Stimulated activated CD4-positive, alpha-beta T cell treated with anti-CD3 and anti-CD28 coated beads, Interleukin-2, amount 100 ng/mL, for 4 hours (primary cell): ENCODE measurements at places on chromosomes 5 and 9.

- DNase-seq: no peak
Observed at GRCh38 chr9:27340961-27341511, 44.1 kb upstream of the EQTN start.

DNA sequence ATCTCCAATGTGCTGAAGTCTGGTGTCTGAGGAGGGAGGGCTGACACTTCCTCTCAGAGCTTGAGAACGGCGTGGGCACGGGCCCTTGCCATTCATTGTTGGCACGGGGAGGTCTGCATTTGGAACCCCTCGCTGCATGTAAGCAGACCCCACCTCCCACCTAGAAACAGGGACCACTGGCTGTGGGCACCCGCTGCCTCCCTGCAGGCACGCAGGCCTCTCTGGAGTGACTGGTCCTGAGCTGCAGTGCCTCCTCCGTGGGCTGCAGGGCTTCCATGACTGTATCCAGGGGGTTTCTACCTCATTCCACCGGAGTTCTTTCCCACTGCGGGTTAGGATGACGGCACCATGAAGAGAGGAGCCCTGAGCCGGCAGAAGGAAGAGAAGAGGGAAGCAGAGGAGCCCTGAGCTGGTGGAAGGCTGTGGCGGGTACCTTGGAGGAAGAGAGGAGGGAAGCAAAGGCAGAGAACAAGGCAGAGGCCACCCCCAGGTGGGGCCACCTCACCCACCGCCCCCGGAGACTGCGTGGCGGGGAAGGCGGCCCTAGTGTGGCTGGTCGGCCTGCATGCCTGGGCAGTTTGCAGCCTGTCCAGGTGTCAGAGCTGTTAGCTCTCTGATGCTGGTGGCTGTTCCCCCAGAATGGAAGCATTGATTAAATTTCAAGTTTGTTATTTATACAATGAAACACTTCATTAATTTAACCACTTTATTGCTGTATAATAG lies 74.9 kb upstream of the CACNA1B start:
- no peak for DNase-seq

- no peak for DNase-seq
Observed at GRCh38 chr9:136587145-136587943, 41.5 kb upstream of the NOTCH1 start.

DNA sequence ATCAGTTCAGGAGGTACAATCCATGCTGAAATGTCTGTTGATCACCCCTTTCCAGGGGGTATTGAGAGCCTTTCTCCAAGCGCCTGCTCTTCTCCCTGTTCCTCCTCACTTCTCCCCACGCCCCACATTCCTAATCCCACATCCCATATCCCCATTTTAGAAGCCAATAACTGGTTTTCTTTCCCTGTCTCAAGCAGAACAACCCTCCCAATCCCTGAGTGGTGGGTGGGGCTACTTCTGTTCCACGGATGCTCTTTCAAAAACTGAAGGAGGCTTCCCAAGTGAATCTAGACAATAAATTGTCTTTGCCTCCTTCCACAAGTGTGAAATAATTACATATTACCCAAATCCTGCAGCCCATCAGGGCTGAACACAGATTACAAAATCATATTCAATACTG lies 77.0 kb upstream of the SEMA6A start:
- no peak for DNase-seq

DNA sequence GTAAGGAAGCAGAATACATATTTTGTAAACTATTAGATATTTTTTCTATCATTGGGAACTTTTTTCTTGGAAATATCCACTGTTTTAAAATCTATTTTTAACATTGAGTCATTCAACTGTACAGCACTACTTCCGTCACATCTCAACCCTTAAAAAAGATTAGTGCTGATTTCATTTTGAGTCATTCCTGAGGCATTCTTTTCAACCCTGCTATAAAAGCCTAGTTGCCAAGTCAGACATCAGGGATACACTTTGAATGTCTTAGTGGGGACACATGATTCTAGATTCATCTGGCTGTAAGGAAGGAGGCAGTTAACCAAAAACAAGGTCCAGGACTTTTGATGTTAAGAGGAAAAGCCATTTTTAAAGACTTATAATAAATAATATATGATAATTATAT lies 160.9 kb downstream of the GIN1 start:
- no peak for DNase-seq

- DNase-seq: no peak
Observed at GRCh38 chr5:59790776-59791475, 102.6 kb downstream of the PDE4D start.

GRCh38 chr5:126274763-126275125 lies 148.5 kb upstream of the GRAMD2B start:
- DNase-seq: no peak

DNA sequence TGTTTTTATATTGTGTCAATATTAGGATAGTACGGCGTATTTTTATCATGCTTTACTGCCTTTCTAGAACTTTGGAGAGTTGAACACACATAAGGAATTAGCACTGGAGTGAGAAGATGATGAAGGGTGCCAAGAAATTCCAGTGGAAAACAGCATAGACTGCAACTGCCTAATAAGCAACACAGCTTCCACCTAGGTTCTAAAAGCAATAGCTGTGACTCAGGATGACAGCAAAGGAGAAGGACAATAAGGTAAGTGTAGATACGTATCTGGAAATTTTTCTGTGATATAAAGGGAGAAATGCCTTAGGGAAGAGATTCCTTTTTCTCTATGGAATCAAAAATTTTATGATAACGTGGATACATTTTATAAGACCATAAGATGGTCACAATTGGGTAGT lies 7.4 kb downstream of the PTPRD start:
- DNase-seq: no peak

DNA sequence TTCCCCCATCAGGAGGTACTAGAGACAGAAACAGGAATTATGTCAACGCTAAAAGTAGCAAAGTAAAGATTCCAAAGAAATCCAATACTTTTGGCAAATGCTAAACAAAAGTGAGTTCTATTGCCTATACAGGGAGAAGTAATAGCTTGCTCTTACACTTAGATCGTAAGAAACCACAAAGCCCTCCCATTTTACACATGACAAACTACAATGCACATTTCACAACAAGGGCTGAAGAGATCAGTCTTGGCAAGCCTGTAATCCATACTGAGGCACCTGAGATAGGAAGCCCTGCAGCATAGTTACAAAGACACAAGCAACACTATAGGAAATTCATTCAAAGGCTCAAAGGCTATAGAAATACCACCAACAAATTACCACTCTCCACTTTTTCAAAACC lies 7.7 kb downstream of the HNRNPK start:
- no peak for DNase-seq

DNA sequence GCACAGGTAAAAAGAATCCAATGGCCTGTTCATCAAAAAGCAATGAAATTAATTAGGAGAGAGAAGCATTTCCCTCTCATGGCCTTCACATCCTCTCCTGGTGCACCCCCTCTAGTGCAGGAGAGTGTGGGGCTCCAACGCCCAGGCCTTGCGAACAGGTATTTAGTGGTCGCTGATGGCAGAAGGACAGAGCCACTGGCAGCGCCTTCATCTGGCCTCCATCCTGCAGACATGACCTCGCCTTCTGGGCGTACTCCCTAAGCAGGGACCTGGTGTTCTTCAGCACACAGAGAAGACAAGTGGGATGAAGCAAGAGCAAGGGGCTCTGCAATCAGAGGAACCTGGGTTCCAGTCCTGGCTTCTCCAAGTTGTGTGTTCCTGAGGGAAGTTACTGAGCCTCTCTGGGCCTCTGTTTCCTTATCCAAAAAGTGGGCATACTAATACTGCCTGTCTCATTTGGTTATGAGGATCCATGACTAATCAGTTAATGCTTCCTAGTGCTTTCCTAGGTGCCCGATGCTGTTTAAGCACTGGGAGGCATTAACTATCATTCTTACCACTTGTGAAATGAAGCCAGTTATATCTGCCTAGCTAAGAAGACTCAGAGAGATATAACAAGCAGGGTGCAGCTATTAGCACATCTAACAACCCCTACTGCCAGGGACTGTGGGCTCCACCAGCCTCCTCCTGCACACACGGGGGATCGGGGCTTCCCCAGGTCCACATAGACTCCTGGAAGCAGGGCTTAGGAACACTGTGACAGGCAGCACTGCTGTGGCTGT lies 77.3 kb downstream of the SEMA4D start:
- DNase-seq: no peak

- DNase-seq: no peak
Observed at GRCh38 chr5:39892708-39893107, 467.9 kb upstream of the DAB2 start.

DNA sequence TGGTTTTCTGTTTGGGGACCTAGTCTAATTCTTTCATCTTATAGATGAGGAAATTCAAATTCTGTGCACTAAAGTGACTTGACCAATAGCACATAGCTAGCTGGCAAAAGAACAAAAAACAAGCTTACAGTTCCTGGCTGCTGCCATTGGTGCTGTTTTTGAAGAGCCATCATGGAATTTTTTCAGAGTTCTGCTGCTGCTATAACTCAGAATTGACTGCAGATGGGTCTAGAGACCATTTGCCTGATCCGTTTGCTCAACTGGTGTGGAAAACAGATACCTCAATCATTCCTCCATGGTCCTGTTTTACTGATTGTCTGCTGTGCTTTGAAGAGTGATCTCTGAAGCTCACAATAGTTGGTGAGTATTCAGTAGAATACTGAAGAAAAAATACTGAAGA lies 15.2 kb downstream of the FBXL7 start:
- no peak for DNase-seq

GRCh38 chr5:59873113-59873512 lies 20.4 kb downstream of the PDE4D start:
- no peak for DNase-seq

DNA sequence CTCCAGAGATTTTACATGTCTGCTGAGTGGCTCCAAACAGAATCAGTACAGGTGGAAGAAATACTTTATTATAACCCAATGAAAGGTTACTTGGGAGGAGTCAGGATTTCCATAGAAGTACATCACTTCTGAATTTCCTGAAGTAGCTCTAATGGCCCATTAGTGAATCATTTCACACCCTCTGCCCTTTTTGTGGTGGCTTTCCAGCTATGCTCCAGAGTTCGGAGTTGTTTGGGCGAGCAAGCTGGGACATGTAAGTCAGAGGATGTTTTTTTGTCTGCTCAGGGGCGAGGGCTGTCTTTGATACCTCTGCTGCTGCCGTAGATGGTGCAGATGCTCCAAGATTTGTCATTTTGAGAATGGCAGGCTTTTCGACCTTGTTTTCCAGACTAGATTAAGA lies 226.1 kb downstream of the GOLPH3 start:
- DNase-seq: no peak

- no peak for DNase-seq
Observed at GRCh38 chr9:78463750-78464149, 166.8 kb downstream of the PSAT1 start.

DNA sequence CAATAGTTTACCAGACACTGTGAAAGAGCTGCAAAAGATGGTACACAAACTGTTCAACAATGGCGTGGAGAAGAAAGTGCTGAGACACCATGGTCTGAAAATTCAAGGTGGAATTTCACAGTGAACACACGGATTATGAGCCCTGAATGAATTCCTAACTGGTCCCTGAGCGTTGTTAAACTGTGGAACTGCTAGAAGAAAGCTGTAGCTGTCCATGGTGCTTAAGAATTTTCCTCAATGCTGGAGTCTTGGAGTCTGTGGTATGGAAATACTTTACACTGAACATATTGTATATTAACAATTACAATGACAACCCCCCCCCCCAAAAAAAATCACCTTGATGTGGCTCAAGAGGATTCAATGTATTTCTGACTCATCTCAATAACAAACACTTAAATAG lies 68.5 kb downstream of the SLC24A2 start:
- DNase-seq: no peak

DNA sequence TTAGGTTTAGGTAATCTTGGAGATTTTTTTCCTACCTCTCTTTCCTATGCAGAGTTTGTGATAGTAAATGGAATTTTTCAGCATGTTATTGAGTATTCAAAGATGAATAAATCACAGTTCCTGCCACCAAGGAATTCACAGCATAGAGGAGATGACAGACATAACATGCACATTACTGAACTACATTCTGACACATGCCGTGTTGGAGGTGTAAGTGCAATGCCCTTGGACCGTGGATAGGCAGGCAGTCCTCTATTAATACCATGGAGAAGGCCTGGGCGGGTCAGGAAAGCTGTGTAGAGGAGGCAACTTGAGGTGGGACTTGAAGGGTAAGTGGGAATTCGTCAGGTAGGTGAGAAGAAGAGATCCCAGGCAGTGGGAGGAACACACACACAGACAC lies 43.9 kb downstream of the MCCC2 start:
- no peak for DNase-seq
